ENCODE measurements at places on chromosomes 7 and 10.

- no peak for DNase-seq
These were observed 165.0 kb upstream of the TBX20 start for GRCh38 chr7:35418716-35419390.

- DNase-seq, result no peak
These were observed 47.6 kb downstream of the PRTFDC1 start for GRCh38 chr10:24904824-24905223.

GRCh38 chr10:111481866-111482265, 405.0 kb downstream of the ADRA2A start:
- no peak for DNase-seq

DNA sequence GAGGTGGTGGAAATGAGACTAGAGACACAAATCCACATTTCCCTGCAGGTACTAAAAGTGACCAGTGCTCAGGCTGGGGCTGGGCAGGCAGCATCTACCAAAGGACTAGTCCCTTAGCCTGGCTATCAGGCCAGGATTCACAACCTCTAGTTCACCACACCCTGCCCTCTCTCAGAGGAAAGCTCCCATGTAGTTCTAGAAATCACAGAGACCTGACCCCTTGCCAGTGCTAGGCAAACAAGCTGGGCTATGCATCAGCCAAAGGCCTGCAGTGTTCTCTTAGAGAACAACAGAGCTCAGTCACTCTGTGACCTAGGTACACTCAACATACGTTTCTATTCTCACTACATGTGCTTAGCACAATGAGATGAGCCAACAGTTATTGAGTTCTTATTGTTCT, 26.7 kb upstream of the LRRC4 start:
- DNase-seq, result no peak

GRCh38 chr7:86963599-86964230, 95.7 kb downstream of the ELAPOR2 start:
- DNase-seq, result peak; percentile 68

- DNase-seq, result no peak
These were observed 155.7 kb downstream of the PTPRN2 start for GRCh38 chr7:158431941-158432347.

DNA sequence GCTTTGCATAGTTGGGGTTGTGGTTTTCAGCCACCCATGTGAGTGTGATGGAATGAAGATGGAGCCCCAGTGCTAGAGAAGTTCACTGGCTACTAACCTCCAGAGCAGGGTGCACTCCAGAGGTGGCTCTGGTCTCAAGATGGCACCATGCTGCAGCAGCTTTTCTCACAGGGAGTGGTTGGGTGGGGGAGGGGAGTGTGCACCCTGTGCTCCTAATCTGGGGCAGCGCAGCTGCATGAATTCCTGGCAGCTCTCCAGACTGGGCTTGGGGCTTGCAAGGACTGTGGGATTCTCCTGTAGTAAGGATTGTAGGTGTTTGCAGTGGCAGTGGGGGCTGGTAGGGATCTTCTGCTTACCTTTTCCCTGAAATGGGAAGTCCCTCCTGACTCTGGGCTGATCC, 23.7 kb downstream of the PHTF2 start:
- DNase-seq, result no peak

- no peak for DNase-seq
These were observed 86.2 kb downstream of the ADCY1 start for GRCh38 chr7:45660201-45660900.
